Suprapubic skin (tissue), 4 donors: ENCODE measurements at places on chromosomes 2 and 18. TPM values are rescaled to one million over a fixed set of nuclear protein-coding genes. Genes with fewer than 3 reads are reported as not detected.

RRM2 gene
- 3.0 TPM for total RNA-seq

NT5DC4 gene
- total RNA-seq, result not detected

C2orf66 gene
- total RNA-seq, result not detected

SLC38A11 gene
- 0.52 TPM for total RNA-seq

ALPG gene
- total RNA-seq, result not detected

PHOSPHO2 gene
- 5.6 TPM for total RNA-seq

PREPL gene
- total RNA-seq, result 25.9 TPM

ECEL1 gene
- total RNA-seq, result not detected

PUS10 gene
- total RNA-seq, result 9.4 TPM

LBH gene
- total RNA-seq, result 22.8 TPM

NEMP2 gene
- total RNA-seq, result 2.7 TPM

ARHGEF4 gene
- 140 TPM for total RNA-seq

CXCR1 gene
- not detected for total RNA-seq

PLA2R1 gene
- total RNA-seq, result 32.2 TPM

CXCR2 gene
- 0.24 TPM for total RNA-seq

MSTN gene
- 0.60 TPM for total RNA-seq

FNDC4 gene
- total RNA-seq, result 4.7 TPM

CFC1 gene
- total RNA-seq, result not detected

CHRNG gene
- total RNA-seq, result not detected

CCDC102B gene
- total RNA-seq, result 1.6 TPM

ST6GAL2 gene
- total RNA-seq, result 5.3 TPM

ABCG8 gene
- total RNA-seq, result not detected

PAX8 gene
- total RNA-seq, result 4.8 TPM

HOXD3 gene
- 3.5 TPM for total RNA-seq

GPAT2 gene
- 1.5 TPM for total RNA-seq

CNPPD1 gene
- total RNA-seq, result 70.3 TPM

KCNE4 gene
- total RNA-seq, result 0.64 TPM

SPC25 gene
- 4.3 TPM for total RNA-seq

ATP8B1 gene
- 21.5 TPM for total RNA-seq

MYO1B gene
- total RNA-seq, result 28.9 TPM

C2orf80 gene
- total RNA-seq, result not detected

CRYBA2 gene
- total RNA-seq, result not detected

DYNAP gene
- total RNA-seq, result not detected

UCN gene
- not detected for total RNA-seq
